SK-MEL-5 (cell line): ENCODE measurements at places on chromosomes 2 and 18. TPM values are rescaled to one million over a fixed set of nuclear protein-coding genes. Genes with fewer than 3 reads are reported as not detected.

Gene STAT1
- 36.8 and 40.4 TPM in 2 replicates for total RNA-seq

Gene KCNG2
- not detected in 2 replicates for total RNA-seq

GRCh38 chr2:102436323-102436722, 13.4 kb downstream of the IL18RAP start:
- no peak for DNase-seq

- DNase-seq = peak; percentile 10
Observed at GRCh38 chr2:143717053-143717452, 587.8 kb downstream of the ARHGAP15 start.

DNA sequence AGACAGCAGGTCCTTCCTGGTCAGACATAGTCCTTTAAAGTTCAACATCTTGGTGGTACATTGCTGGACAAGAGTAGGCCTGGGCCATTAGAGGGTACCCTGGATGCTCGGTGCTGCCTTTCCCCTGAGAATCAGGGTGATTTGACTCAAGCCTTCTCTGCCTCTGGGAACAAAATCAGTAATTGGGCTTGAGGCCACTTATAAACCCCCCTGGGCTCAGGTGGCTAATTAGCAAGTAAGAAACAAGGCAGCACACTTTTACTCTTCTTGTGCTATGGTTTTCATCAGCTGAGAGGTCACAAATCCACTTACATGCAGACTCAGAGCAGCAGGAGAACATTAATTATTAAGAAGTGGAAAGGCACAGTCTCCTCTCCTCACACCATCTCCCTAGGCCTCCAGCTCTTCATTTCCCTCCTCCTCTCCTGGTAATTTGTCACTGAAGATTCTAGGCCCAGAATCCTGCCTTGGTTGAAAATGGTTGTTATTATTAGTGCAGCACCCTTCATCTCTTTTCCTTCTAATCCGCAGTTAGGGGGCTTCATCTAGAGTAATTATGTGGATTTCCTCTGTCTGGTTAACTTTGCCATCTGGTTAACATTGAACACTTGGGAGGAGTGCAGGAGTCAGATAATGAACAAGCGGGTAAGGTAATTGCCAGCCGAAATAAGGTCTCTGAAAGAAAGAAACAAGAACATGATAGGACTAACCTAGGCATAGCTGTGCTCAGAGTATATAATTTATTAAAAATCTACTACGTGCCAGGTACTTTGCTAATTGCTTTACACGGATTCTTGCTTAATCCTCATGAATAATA, 29.7 kb upstream of the CASP10 start:
- DNase-seq = no peak
